HuH-7.5 (cell line): ENCODE measurements at places on chromosomes 6 and 20.
A peak's percentile ranks its signal among the peaks of the same experiment; 100 is the strongest.

- DNase-seq = no peak
These were observed 48.0 kb downstream of the MAPK14 start for GRCh38 chr6:36075656-36076055.

- DNase-seq = no peak
These were observed 18.6 kb downstream of the KIF13A start for GRCh38 chr6:17968876-17969275.

GRCh38 chr20:17843246-17844132 is 125.1 kb downstream of the SNX5 start:
- DNase-seq = no peak

DNA sequence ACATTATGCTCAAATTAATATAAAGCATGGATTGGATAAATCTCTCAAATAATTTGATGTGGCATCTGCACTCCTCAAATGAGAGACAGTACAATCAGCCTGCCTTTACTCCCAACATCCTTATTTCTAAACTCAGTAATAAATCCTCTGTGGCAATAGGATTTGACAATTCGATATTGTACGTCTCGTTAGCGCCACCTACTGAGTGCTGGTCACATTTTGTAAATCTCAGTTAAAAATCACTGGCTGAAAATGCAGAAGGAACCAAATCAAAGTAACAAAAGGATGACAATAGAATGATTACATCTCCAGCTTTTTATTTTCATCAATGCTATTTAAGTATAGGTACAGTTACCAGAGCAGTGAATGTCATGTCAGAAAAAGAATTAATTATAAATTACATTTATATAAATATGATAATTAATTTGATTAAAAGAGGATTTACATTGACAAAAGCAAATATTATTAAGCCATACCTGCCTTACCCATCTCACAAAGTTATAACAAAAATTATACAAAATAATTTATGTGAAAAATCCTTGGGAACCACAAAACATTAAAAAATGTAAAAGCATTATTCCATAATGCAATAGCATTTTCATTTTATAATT is 20.2 kb upstream of the GJE1 start:
- peak; percentile 9 for DNase-seq

GRCh38 chr6:2378046-2378657 is 132.7 kb upstream of the GMDS start:
- DNase-seq = no peak
